Activated CD4-positive, alpha-beta T cell treated with anti-CD3 and anti-CD28 coated beads, Interleukin-2, amount 50 U/mL, for 16 hours (primary cell): ENCODE measurements at places on chromosomes 5 and 9.

GRCh38 chr9:136029556-136029955, 65.5 kb downstream of the NACC2 start:
- no peak for DNase-seq

DNA sequence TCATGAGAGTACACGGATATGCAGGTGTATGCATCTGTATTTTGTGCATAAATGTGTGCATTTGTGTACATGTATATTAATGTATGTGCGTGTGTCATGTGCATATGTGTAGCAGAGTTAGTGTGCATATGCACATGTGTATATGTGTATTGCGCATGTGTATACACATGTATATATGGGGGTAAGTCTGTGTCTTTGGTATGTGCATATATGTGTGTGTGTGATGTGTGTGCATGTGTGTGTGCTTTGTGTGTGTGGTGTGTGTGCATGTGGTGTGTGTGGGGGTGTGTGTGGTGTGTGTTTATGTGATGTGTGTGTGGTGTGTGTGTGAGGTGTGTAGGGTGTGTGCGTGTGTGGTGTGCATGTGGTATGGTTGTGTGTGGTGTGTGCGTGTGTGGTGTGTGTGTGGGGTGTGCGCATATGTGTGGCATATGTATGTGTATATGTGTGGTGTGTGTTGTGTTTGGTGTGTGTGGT, 13.1 kb upstream of the CTSL start:
- DNase-seq, result no peak

- no peak for DNase-seq
These were observed 82.2 kb upstream of the TLE1 start for GRCh38 chr9:81771571-81771970.

DNA sequence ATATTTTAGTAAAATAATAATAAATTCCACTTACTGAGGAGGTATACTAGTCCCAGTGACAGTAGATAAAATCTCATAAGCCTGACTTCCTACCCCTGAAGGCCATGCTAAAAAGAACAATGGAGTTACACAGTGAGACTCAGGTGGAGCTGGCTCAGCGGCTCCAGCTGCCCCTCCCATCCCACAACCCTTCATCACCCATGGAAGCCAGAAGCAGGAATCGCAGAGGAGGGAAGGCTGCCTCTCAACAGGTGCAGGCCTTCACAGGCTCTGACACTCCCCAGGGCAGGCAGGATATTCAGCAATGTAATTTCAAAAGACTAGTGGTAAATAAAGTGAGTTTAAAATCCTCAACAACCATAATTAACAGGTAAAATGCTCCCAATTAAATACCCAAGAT, 67.5 kb downstream of the FANCC start:
- DNase-seq, result no peak

- DNase-seq, result no peak
These were observed 161.5 kb downstream of the FBN2 start for GRCh38 chr5:128376577-128376976.

- no peak for DNase-seq
These were observed 211.9 kb downstream of the NXNL2 start for GRCh38 chr9:88746743-88747398.

DNA sequence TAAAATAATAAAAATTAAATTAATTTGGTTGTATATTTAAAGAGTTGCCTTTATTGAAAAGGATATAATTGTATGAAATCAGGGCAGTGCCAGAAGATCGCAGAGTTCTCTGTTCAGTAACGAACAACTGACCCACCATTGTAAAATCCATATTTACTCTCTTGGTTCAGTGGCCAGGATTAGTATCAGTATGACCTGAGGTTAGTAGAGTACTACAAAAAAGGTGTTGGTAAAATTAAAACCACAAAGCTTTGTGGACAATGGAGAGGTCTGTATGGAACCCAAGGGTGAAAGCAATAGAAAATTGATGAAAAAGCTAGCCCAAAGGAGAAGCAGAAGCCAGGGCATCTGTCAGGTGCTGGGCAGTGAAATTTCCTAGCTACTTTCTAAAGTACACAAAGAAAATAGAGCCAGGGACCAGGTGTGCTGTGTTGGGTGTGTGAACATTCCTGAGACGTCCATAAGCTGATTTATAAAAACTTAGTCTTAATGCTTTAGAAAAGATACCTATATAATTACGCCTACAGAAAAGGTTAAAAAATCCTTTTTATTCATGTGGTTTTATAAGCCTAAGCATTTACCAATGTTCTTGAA, 159.5 kb downstream of the AOPEP start:
- no peak for DNase-seq

DNA sequence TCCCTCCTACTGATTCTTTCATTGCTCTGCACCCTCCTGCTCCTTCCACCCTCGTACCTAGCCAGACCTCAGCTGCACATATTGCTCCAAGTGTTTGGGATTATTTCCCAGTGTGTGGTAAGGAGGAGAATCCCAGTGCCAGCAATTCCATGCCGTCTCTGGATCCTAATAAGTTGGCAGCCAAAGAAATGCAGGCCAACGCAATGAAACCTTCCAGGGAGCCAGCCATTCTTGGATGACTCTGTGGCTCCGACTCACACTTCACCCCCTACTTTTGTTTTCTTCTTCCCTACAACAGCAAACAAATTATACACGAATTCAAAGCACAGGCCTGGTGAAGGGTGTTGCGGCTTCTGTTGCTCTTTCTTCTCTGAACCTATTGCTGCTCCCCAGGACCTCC, 82.5 kb upstream of the SLC1A3 start:
- no peak for DNase-seq

DNA sequence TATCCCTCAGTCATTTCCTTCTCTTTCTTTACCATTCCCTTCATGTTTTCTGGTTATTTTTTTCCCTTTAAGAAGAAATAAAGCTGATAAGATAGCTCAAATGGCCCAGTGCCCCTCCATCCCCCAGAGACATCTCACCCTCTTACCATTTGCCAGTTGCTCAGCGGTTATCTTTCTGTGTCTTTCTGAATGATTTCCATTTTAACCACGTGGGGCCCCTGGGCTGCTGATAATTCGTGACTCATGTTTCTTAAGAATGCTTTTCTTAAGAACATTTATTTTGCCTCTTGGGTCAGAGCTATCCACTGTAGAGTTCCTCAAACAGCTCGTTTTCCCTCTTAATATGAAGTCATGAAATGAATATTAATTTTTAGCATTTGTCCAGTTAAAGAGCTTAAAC, 147.8 kb downstream of the MAST4 start:
- no peak for DNase-seq

DNA sequence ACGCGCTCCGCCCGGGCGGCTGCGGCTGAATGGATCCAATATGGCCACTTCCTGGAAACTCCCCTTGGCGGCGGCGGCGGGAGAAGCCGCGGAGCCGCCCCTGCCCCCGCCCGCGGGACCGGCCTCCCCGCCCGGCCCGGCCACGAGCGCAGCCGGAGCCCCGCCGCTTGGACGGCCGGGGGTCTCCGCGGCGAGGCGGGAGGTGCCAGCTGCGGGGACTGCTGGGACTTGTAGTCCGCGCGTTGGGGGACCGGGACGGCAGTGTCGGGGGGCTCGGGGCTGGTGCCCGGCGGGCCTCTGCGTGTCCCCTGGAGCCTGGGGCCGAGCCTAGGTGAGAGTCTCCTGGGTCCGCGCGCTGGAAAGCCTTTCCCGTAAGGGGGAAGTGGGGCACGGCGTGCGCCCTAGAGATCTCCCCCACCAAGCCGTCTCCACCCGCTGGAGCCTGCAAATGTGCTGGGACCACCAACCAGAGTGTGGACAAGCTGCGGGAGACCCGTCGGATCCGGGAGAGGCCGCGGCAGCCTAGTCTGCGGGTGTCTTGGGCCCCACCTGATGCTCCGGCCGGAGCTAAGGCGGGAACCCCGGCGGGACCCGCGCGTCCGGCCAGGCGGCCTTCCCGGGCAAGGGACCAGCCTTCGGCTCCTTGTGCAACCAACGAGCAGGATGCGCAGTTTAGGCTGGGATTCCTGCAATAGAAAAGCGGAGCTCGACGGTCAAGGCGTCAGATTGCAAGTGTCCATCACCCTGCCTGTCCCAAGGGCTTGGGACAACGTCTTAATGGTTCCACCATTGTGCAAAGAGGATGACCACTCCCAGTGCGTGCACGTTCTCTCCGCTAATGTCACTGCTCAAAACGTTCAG, at the start of gene SEPTIN8:
SEPTIN8 (minus strand) TSS at position 31 of the 861 bp plus-strand sequence. CDS start 102 bp downstream, outside the sequence.
- DNase-seq, result peak; percentile 33

GRCh38 chr5:87164409-87164808, 103.3 kb upstream of the RASA1 start:
- no peak for DNase-seq

GRCh38 chr5:141637123-141637766, 448 bp downstream of the RELL2 start:
- peak; percentile 46 for DNase-seq

- DNase-seq, result no peak
These were observed 41.9 kb upstream of the FUBP3 start for GRCh38 chr9:130537346-130538050.

- no peak for DNase-seq
These were observed 532.5 kb downstream of the KIF4B start for GRCh38 chr5:155546075-155546474.

DNA sequence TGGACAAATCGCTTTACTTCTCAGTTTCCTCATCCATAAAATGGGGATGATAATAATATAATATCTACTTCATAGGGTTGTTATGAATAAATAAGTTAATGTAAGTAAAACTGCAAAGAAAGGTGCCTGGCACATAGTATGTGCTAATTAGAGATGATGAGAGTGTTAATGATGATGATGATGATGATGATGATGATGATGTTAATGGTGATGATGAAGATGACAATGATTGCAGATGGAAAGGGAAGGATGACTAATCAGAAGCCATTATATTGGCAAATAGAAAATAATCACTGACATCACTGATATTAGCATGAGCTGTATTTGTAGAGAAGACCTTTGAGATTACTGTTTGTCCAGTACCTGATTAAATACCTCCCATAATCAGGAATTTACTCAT, 20.6 kb downstream of the RAD1 start:
- DNase-seq, result no peak

DNA sequence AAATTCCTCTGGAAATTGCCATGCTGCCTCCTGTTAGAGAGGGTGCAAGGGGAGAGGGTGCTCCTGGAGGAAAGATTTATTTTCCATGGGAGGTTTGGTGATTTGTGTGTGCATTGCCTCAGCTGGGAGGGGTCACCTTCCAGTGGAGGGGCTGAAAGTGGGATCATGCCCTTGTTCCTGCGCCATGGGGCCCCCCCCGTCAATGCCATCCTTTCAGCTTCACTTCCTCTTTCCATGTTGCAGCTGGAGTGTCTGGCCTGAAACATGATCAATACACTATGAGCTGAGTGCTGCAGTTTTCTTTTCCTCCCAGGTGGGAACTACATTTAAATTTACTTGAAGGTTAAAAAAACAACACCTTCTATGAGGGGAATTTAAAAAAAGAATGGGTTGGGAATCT, 176.8 kb downstream of the MELK start:
- DNase-seq, result no peak

- no peak for DNase-seq
These were observed 12.8 kb upstream of the TNFAIP8 start for GRCh38 chr5:119343052-119343451.

- peak; percentile 51 for DNase-seq
These were observed 32.6 kb upstream of the EGFL7 start for GRCh38 chr9:136629879-136630661.

DNA sequence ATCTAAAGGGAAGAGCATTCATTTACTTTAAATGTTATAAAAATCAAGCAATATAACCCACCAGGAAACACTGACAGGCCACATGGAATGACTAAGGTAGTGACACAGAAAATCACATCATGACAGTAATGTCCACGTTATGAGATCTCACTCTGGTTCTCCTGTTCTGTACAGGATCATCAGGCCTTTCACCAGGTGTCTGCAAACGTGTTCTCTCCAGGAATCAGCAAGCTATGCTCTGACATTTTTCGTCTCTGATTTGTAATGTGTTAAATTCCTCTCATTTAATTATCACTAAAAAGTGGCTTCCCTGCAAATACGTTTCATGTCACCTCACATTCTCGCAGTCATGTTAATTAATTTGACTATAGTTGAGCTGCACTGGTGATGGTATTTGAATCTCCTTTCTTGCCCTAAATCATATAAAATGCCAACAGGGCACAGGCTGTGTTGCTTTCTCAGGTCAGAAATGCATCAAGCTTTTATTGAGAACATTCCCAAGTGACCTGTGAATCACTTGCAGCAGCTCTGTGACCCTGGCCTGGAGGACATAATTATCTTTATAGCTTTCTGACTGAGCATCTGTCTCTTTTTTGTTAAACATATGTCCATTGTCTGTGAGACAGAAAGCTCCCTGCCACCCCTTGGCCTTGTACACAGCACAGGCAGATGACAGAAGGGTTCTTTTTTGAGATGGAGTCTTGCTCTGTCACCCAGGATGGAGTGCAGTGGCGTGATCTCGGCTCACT, 196.2 kb downstream of the DIRAS2 start:
- DNase-seq, result no peak

DNA sequence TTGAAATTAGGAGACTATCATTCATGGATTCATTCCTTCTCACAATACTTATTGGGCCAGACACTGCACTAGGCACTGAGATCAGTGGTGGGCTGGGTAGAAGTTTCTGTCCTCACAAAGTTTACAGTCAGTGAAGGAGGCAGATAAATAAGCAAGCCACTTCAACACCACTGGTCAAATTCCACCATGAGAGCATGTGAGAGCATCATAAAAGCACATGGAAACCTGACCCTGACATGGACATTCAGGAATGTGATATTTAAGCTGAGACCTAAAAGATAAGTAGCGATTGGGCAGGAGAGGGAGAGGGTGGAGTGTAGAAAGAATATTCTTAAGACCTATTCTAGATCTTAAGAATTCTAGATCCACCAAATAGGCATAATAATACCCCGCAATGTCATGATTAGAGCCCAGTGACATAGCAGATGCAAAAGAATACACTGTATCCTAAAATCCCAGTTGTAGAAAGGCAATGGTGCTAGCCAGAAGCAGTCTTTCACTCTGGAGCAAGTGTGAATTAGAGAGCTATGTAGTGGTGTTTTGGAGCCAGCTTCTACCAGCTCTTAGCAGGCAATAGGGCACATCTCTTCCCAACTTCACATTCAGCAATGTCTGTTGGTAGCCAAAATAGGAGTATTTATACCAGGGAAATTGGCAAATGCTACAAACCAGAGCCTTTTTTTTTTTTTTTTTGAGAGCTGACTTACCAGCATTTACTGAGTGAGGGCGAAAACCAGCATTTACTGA, 46.4 kb downstream of the SH3RF2 start:
- no peak for DNase-seq

DNA sequence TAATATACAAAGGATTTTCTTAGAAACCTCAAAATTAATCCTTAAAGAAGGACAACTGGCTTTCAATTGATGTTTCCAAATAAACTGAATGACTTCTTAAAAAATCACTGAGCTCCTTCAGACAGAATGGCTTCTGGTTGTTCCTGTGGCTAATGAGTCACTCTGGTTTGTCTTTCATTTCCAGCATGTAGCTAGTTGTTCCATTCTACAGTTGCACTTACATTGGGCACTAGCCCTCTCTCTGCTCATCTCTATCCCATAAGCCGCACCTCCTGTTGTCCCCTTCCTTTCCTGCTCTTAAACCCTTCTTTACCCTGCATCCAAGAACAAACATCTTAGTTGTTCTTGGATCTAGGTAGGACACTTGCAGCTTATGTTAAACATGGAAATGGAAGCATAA, 235.3 kb upstream of the HAPLN1 start:
- no peak for DNase-seq
